NCI-H1694 treated with DMSO at 0.1 percent for 48 hours (cell line): ENCODE measurements at places on chromosomes 7 and 10.
A peak's percentile ranks its signal among the peaks of the same experiment; 100 is the strongest.

- DNase-seq = no peak
Observed at GRCh38 chr7:21146642-21147423, 281.1 kb upstream of the SP4 start.

DNA sequence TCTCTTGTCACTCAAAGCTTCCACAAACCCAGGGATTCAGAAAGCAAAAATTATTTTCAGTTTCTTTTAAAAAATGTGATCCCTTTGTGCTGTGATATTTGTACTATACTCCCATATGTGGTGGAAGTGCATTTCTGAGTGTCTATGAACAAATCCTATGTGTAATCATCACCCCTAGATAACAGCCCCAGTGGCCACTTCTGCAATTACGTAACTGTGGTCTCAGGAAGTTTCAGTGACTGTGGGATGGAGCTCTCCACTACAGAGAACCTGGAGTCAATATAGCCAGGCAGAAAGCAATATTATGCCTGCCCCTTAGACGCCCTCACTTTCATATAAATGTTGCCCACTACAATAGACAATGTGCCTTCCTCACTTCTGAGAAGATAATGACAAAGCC lies 1101.7 kb upstream of the GHITM start:
- no peak for DNase-seq

DNA sequence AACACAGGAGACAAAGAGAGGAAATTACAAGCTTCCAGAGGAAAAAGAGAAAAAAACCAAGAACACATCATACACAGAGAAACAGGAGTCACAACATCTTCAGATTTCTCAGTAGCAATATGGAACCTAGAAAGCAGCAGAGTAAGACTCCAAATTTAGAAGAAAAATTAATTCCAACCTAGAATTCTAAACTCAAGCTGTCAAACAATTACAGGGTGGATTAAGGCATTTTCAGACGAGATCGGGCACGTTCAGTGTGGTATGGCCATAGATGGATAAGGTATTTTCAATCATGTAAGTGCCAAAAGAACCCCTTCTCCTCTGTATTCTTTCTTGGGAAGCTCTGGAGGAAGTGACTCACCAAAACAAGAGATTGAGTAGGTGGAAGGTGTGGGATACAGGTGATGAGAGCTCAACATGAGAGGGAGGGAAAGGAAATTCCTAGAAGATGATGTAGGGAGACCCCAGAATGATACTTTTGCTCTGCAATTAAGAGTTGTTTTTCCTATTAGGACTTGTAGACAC lies 51.6 kb downstream of the FAM204A start:
- DNase-seq = no peak

DNA sequence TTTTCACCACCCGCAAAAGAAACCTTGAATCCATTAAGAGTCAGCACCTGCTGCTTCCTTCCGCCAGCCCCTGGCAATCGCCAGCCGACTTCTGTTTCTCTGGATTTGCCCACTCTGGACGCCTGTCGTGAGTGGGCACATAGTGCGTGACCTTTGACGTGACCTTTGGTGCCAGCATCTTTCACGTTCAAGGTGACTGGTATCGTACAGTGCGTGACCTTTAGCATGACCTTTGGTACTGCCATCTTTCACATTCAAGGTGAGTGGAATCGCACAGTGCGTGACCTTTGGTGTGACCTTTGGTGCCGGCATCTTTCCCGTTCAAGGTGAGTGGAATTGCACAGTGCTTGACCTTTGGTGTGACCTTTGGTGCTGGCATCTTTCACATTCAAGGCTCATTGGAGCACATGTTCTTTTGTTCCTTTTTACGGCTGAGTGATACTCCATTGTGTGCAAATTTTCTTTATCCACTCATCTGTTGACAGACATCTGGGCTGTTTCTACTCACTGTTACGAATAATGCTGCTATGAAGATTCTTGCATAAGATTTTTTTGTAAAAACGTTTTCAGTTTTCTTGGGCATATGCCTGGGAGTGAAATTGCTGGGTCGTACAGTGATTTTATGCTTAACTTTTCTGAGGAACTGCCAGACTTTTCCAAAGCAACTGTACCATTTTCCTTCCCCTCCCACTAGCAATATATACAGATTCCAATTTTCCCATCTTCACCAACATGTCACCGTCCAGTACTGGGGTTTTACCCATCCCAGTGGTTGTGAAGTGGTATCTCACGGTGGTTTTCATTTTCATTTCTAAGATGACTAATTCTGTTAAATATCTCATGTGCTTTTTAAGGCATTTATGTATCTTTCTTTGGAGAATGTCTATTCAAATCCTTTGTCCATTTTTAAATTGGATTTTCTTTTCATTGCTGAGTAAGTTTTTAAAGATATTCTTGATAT lies 145.3 kb downstream of the DIP2C start:
- no peak for DNase-seq

DNA sequence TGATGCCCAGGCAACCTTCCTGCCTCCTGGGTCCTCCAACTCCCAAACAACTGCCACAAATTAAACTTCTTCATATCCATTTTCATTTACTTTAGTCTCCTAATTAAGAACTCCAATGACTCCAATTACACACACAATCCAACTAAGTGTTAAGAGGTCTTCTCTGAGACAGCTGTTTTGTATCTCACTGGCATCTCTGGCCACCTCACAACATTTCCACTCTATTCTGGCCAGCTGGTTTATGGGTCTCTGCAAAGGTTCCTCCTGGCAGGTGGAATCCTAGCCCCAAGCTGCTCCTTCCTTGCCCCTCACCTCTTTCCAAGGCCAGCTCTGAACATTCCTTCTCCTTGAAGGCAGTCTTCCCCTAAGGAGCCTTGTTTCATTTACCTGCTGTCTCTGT lies 123.1 kb upstream of the HPS1 start:
- no peak for DNase-seq

DNA sequence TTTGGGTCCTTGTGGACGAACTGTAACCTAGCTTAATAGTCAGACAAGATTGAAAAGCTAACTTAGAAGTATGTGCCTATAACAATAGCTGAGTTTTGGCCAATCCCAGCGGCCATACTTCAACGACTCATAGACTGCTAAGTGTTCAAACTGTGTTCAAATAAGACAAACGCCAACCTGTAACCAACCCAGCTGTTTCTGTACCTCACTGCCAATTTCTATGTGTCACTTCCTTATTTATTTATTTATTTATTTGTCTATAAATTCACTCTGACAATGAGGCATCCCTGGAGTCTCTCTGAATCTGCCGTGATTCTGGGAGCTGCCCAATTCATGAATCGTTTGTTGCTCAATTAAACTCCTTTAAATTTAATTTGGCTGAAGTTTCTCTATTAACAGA lies 21.7 kb downstream of the ST8SIA6 start:
- no peak for DNase-seq

- DNase-seq = peak; percentile 59
Observed at GRCh38 chr10:70381471-70382421, 679 bp downstream of the LRRC20 start.

GRCh38 chr7:116800594-116800993 lies 61.8 kb upstream of the CAPZA2 start:
- no peak for DNase-seq

GRCh38 chr10:49076319-49076718 lies 39.0 kb downstream of the VSTM4 start:
- no peak for DNase-seq

DNA sequence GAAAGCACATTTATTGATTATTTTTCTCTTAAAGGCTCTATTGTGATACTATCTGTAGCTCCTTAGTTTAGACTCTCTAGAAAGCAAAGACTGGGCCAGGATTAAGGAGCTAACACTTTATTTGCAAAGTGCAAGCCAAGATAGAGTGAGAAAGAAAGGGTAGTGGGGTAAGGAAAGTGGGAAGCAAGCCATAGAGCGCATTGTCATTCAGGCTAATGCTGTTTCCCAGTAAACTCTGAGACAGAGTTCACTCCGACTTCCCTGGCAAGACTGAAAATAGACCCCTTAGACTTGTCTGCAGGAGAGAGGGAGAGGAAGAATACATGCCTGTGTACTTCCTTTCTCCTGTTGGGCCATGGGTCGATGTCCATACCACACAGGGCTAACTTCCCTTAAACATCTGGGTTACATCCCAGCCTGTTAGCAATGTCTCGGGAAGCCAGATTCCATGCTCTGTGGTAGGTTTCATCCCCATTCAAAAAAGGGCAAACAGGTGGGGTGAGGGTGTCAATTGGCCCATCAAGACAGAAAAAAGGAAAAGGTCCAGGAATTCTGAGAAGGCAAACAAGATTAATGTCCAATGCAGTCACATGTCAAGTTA lies 875.8 kb upstream of the CELF2 start:
- DNase-seq = no peak

DNA sequence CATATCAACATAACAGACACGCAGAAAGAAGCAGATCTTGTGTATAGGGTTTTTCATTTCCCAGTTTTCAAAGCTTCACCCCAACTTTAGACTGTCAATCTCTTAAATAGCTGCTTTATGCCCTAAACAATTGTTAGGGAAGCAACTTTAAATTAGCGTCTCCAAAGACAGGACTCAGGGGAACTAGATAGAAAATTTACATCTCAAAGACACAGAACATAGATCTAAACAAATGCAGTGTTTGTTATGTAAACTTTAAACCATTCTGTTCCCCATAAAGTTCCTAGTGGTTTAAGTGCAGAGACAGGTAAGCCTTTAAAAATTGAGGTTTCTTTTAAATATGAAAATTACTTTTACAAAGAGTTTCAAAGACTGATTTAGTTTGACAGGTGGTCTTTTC lies 379.2 kb upstream of the GHITM start:
- DNase-seq = no peak
